ENCODE measurements at places on chromosomes 13 and 19.

GRCh38 chr13:73782450-73783449 is 351.5 kb downstream of the KLF12 start:
- DNase-seq: no peak

DNA sequence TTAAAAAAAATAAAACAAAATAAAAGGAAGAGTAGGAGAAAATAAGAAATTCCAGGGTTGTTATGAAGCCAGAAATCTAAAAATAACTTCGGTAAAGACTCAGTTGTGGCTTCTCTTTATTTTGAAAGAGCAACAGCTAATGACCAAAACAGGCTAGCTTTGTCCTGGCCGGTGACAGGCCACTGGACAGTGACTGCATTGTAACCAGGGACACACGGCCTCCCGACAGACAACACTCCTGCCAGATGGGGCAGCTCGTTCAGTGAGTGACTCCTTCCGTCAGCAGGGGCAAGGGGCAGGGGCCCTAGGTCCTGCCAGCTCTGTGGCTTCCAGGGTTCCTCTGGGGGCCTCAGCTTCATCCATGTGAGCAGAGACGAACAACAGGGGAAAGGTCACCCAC is 173.4 kb downstream of the KATNAL1 start:
- DNase-seq: no peak

GRCh38 chr13:46106839-46107371 is 2.1 kb upstream of the CPB2 start:
- DNase-seq: no peak

DNA sequence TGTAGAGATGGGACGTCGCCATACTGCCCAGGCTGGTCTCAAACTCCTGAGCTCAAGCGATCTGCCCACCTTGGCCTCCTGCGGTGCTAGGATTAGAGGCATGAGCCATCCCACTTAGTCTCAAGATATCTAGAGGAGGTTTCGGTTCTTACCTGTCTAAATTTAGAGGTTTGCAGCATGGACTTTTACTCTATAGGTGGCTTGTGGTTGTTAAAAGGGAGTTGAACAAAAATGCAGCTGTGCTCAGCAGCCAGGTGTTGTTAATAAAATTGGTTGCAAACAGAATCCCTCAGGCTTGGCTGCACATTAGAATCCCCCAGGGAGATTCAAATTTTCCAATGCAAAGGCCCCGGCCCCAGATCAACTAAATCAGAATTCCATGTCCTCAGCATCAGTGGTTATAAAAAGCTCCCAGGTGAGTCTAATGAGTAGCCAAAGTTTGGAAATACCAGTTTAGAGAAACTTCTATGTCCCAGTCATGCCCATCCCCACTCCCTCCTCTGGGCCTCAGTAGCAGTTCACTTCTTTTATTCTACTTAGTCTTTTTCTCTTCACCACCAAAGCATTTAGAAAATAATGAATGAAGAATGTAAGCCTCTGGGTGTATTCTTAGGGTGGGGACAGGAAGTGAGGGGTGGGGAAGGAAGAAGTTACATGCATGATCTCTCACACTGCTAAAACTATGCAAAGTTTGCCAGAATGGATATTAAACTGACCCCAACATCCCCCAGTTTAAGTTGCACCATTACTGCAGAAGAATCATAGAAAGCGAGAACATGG is 471.0 kb downstream of the COG6 start:
- DNase-seq: no peak

DNA sequence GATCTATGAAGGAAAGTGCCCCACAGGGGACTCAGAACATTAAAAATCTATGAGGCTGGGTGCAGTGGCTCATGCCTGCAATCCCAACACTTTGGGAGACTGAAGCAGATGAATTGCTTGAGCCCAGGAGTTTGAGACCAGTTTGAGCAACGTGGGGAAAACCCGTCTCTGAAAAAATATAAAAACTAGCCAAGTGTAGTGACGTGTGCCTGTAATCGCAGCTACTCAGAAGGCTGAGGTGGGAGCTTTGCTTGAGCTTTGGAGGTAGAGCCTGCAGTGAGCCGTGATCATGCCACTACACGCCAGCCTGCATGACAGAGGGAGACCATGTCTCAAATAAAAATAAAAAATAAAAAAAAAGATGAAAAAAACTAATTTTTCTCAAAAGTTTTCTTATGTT is 1070.6 kb downstream of the PCDH9 start:
- no peak for DNase-seq

GRCh38 chr13:70844391-70845108 is 736.3 kb upstream of the KLHL1 start:
- DNase-seq: no peak

- no peak for DNase-seq
Observed at GRCh38 chr19:14346279-14346678, 35.0 kb upstream of the ADGRE5 start.

- no peak for DNase-seq
Observed at GRCh38 chr19:8826371-8826770, 5.7 kb downstream of the ZNF558 start.

- no peak for DNase-seq
Observed at GRCh38 chr13:113639616-113640262, 18.3 kb downstream of the ATP4B start.

DNA sequence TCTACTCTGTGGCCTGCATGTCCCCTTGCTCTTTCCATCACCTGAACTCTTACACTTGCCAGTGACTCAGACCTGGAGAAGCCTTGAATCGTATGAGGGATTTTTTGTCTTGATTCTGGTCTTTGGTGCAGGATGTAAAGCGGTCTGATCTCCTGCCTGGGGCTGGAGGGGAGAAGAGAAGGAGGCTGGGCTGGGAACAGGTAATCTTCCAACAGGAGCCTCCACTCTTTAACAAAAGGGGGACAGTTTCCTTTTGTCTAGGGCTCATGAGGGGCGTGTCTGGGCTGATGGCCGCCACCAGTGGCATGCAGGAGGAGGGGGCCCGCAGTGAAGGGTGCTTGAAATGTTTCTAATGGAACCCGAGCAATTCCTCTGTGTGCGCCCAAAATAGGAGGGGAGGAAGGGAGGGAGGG is 24.7 kb downstream of the NFIX start:
- DNase-seq: no peak

DNA sequence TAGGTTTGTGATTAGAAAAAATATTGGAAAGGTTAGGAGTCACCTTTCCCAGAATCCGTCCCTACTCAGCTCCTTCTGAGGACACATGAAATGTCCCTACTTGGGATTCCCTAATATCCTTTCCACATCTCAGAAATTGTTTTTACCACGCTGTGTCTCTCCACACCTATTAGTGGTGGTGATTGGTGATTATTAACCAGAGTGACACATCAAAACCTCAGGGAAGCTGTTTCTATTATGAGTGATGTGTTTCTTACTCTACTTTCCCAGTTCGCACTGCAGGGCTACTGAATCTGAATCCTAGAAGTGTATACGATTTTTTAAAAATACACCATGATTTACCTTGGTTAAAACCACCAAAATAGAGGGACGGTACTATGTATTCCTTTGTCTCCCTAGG is 460.8 kb downstream of the TBC1D4 start:
- no peak for DNase-seq

- DNase-seq: no peak
Observed at GRCh38 chr13:105465745-105466144, 1069.7 kb downstream of the EFNB2 start.

DNA sequence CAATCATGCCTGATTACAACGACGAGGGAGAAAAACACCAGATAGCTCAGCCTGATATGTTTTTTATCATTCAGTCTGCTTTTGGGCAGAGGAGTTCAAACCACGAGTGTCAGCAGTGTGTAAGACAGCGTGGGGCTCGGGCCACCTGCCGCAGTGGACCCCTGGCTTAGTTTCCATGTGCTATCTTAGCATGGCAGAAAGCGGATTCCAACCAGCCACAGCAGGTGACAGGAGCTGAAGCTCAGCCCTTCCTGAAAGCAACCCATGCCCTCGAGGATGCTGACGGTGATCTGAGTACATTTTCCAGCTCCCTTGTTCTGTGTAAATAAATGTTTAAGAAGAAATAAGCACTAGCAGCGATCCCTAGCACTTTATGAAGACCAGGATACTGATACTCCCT is 32.2 kb upstream of the MBNL2 start:
- DNase-seq: no peak

- no peak for DNase-seq
Observed at GRCh38 chr19:15948223-15949058, at the start of gene OR10H4. TSS of gene OR10H4 (plus strand) at chr19:15949008. CDS start at chr19:15949008, 0 bp downstream.

DNA sequence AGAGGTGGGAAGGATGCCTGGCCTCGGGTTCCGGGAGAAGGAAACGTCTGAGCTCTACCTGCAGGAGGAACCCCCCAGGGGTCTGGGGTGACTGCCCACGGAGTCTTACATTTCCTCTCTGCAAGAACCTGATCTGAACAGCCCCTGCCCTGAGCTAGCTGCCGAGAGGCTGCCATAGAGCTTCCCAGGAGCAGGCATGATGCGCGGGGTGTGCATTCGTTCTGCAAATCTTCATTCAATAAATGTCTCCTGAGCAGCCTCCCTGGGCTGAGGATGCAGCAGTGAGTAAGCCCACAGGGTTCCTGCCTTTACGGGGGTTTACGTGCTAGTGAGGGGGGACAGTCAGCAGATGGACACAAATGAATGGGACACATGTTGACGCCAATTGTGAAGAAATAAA is 1.5 kb upstream of the SHISA7 start:
- DNase-seq: no peak

- DNase-seq: no peak
Observed at GRCh38 chr13:93614776-93615175, 388.2 kb downstream of the GPC6 start.

DNA sequence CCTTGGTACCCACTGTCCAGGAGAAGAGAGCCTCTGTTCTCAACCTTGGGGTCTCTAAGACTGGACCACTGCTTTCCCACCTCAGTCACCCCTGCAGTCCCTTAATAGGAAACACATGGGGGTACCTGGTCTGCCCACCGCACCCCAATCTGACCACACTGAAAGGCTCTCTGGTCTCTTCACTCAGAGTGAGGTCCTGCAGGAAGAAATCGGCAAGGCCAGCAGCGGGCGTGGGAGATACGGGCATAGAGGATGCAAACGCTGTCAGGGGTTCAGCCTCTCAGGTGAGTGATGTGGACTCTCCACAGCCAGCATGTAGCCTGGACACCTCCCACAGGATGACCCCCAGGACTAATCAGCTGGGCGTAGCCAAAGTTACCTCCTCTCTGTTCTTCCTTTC is 3.5 kb downstream of the SIGLEC9 start:
- no peak for DNase-seq

- no peak for DNase-seq
Observed at GRCh38 chr19:7000816-7001215, 20.4 kb downstream of the MBD3L2B start.

DNA sequence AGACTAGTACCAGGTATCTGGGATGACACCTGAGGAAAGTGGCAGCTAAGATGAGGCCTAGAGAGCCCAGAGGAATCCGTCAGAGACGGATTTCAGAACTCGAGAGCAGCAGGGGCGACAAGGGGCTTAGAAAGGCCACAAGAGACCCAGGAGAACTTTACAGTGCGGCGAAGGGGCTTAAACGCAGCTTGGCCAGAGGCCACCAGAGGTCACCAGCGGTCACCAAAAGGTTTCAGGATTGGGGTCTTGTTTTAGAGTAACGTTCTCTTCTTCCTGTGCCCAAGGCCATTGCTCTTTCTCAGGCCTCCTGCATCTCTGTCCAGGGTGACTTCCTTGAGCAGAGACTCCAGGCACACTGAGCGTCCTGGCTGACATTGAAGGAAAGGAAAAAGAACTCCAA is 2.2 kb downstream of the ZSCAN22 start:
- DNase-seq: no peak

DNA sequence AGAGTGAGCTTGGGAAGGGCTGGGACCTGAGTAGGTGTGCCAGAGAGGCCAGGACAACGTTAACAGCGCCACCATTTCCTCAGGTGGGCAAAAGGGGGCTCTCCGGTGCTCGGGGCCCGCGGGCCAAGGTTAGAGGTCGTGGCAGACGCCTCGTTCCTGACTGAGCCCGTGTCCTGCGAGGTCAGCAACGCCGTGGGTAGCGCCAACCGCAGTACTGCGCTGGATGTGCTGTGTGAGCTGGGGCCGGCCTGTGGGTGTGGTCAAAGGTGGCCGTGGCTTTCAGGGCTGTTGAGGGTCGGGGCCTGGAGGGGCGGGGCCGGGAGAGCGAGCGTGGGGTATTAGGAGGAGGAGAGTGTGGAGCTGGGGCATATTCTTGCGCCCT is 3.7 kb downstream of the KIRREL2 start:
- no peak for DNase-seq

- no peak for DNase-seq
Observed at GRCh38 chr19:35862528-35862927, 5.8 kb downstream of the KIRREL2 start.

DNA sequence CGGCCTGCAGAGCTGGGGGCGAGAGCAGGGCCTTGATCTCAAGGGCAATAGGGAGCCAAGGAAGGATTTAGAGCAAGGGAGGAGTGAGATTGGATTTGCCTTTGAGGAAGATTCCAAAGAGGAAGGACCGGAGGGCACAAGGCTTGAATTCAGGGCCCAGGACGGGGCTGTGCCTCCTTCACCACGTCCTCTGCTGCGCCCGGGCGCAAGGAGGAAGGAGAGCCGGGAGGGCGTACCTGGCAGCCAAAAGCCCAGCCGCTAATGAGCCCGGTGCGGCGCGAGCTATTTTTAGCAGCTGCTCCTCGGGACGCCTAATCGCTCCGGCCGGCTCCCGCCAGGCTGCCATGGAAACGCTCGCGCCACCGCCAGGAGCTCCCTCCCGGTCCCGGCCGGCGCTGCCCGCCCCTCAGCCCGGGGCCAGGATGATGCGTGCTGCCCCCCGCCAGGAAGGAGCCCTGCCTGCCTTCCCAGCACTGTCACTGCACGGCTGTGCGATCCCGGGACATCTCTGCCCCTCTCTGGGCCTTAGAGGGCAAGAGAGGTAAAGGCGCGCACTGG is 31.3 kb downstream of the TINCR start:
- DNase-seq: no peak

DNA sequence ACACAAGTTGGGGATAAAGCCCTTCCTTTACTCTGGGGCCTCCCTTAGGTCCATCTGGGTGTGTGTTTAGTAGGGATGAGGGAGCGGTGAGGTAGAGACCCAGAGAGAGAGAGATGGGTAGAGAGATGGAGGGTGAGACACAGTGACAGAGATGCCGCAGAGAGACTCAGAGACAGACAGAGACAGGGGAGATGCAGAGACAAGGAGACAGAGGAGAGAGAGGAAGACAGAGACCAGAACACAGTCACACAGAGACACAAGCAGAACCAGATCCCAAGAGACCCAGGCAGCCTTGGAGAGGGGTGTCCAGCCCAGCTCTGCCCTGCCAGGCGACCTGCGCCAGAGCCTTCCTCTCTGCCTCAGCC is 2.4 kb downstream of the KLK1 start:
- no peak for DNase-seq

DNA sequence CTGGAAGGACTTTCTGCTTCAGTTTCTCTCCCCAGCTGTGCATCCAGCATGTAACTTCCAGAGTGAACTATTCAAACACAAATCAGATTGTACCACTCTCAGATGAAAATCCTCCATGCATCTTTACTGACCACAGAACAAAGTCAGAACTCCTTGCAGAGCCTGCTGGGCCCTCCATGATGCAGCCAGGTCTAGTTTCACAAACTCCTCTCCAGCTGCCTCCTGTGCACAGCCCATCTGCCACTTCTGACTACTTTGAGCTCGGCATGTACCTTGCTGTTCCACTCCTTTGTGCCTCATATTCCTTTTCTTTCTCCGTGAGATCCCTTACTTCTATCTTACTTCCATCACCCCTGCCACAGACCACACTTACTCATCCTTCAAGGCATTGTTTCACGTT is 31.4 kb downstream of the NALCN start:
- no peak for DNase-seq

Data from GM18507 (cell line).